ENCODE measurements at places on chromosomes 11 and 22. TPM values are rescaled to one million over a fixed set of nuclear protein-coding genes. Genes with fewer than 3 reads are reported as not detected.

The TEX12 gene
- total RNA-seq = not detected

The USP2 gene
- total RNA-seq = 4.4 TPM

DNA sequence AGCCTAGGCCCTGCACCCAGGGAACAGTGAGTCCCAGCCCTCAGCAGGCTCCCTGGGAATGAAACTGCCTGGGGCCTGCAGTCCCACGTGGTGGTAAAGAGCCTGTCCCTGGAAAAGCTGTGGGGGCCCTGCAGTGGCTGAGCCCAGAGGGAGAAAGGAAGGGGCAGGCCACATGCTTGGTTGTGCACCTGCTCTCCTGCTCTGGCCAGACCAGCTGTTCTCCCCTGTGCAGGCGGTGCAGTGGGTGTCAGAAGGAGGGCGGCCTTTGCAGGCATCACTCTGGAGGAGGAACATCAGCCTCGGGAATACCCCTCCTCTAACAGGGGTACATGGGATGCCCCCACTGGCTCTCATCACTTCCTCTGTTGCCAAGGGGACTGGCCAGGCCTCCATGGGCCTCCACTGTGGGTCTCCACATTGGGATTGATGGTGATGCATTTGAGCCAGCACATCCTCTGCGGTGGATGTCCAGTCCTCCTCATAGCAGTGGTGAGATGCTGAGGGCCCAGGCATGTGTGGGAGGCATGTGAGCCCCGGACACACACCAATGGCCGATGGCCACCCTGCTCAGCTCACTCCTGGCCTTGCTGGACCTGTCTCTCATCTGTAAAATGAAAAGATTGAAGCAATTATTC lies 690.4 kb downstream of the BRD1 start:
- no peak for DNase-seq

- no peak for DNase-seq
Measured at GRCh38 chr22:41831383-41831782, 1.5 kb upstream of the SREBF2 start.

- DNase-seq = no peak
Measured at GRCh38 chr11:105713106-105713505, 103.2 kb downstream of the GRIA4 start.

- no peak for DNase-seq
Measured at GRCh38 chr22:48171271-48171691, 1408.8 kb downstream of the TBC1D22A start.

DNA sequence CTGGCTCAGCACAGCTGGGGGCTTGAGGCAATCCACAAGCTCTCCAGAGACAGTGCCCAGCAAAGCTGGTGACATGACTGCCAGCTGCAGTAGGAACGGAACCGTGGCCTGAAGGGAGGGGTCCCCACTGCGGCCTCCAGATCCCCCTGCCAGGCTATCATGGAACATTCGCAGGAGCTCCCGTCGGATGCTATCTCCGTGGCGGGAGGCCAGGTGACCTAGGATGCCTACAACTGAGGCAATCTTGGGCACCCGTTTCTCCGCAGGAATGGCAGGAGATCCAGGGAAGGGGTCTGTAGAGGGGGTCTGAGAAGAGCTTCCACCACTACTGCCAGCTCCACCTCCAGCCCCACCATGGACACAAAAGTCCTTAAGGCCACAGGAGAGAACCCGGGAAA lies 2.6 kb upstream of the GANAB start:
- no peak for DNase-seq
